Fibroblast of lung (primary cell): ENCODE measurements at places on chromosomes 1 and 21. TPM values are rescaled to one million over a fixed set of nuclear protein-coding genes. Genes with fewer than 3 reads are reported as not detected.

Gene DISP3
- total RNA-seq = under 0.01 TPM in 1 of 2 replicates, not detected in the other

Gene COX20
- 14.9 and 22.8 TPM in 2 replicates for total RNA-seq

Gene HEYL
- under 0.01 TPM in 1 of 2 replicates, not detected in the other for total RNA-seq

Gene VANGL2
- total RNA-seq = under 0.01 TPM in 1 of 2 replicates, not detected in the other

Gene PLEKHA6
- total RNA-seq = 1.5 and 3.8 TPM in 2 replicates
